ENCODE measurements at places on chromosomes 5 and 9. TPM values are rescaled to one million over a fixed set of nuclear protein-coding genes. Genes with fewer than 3 reads are reported as not detected.

SLC36A3 gene
- total RNA-seq: not detected

MYMK gene
- not detected for total RNA-seq

RICTOR gene
- 10.2 TPM for total RNA-seq

ANKRD18B gene
- 4.6 TPM for total RNA-seq

CARD6 gene
- total RNA-seq: 3.8 TPM

SLC1A3 gene
- total RNA-seq: not detected

AK1 gene
- total RNA-seq: 73.5 TPM

GDA gene
- 1.2 TPM for total RNA-seq

IFNA21 gene
- not detected for total RNA-seq

TAL2 gene
- 0.15 TPM for total RNA-seq

BTNL3 gene
- not detected for total RNA-seq

PHAX gene
- total RNA-seq: 49.7 TPM

GTF3C5 gene
- total RNA-seq: 72.3 TPM

PAEP gene
- 0.14 TPM for total RNA-seq

PRLR gene
- total RNA-seq: 0.09 TPM

RLN2 gene
- total RNA-seq: 0.34 TPM

GRM6 gene
- not detected for total RNA-seq

GHR gene
- total RNA-seq: not detected

INSL6 gene
- not detected for total RNA-seq

GPX8 gene
- 36.3 TPM for total RNA-seq

NUDT12 gene
- 2.0 TPM for total RNA-seq

HMMR gene
- 28.2 TPM for total RNA-seq

PCDHGB7 gene
- total RNA-seq: 0.05 TPM

WDR38 gene
- not detected for total RNA-seq

GPR21 gene
- total RNA-seq: not detected

TRIP13 gene
- 68.0 TPM for total RNA-seq

CYSRT1 gene
- total RNA-seq: 2.7 TPM

F2RL2 gene
- 3.8 TPM for total RNA-seq

ACOT12 gene
- not detected for total RNA-seq

OR1J2 gene
- total RNA-seq: not detected

ARL14EPL gene
- total RNA-seq: 0.08 TPM

Data from A549 treated with CORT108297 at 1 μM for 4 hours (cell line).